CD4-positive, alpha-beta T cell (primary cell): ENCODE measurements at places on chromosomes 16 and 17.

- no peak for DNase-seq
Observed at GRCh38 chr16:28569021-28569420, 15.3 kb downstream of the SGF29 start.

DNA sequence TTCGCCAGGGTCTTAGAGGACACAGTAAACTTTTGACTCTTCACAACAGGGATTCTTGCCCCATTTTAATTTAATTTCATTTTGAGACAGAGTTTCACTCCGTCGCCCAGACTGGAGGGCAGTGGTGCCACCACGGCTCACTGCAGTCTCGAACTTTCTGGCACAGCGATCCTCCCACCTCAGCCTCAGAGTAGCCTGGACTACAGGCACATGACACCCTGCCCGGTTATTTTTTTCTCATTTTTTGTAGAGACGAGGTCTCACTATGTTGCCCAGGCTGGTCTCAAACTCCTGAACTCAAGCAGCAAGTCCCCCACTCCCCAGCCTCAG is 329 bp upstream of the NLE1 start:
- no peak for DNase-seq

DNA sequence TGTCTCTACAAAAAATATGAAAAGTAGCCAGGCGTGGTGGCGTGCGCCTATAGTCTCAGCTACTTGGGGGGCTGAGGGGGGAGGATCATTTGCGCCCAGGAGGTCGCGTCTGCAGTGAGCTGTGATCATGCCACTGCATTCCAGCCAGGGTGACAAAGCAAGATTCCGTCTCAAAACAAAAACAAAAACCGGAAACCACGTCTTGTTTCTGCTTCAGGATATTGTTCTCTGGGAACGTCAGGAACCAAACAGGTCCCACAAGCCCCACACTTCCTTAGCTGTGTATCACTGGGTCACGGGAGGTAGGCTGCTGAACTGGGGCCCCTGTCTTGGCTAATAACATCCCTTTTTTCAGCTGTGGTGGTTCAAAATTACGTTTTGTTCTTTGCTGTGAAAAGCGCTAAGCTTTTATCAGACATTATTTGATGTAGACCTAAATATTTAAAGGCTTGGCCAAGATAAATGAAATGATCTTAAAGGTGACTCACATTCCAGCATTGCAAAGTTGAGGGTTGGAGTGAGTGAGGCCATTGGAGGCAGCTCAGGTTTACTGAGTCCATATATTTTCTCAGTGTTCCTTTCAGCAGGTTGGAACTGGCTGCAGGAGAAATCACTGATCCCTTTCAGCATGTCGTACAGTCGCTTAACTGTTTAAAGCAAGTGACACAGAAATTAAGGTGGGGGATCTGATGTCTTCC is 16.4 kb upstream of the SEC14L1 start:
- DNase-seq = no peak

GRCh38 chr16:31260136-31260931 is 559 bp downstream of the ITGAM start:
- no peak for DNase-seq

DNA sequence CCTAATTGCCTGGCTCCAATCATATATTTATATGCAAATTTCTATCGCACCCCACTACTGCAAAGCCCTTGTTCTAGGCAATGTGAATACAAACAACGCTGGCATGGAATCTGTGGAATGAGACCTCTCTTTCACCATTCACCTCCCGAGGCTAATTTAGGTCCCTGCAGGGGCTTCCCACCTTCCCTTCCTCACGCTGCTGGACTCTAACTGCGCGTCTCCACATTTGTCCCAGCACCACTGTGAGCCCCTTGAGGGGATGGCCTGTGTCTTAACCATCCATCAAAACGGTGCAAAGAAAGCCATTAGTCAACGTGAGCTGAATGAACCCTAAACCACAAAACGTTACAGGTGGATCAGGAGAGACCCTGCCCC is 1.6 kb downstream of the TMEM114 start:
- DNase-seq = no peak

DNA sequence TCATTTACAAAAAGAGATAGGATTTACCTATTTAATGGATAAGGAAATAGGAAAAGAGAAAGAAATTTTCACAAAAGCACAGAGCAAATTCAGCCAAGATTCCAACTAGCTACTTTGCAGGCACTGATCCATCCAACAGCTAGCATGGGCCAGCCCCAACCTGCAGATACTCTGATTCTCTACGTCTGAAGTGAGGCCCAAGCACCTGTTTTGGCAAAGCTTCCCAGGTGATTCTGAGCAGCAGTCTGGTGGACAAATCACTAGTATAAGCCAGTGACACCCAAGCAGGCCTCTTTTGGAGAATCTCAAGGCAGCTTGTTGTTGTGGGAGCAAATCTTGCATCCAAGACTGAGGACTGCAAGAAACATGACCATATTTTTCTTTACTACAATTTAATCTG is 20.9 kb upstream of the CALB2 start:
- no peak for DNase-seq

DNA sequence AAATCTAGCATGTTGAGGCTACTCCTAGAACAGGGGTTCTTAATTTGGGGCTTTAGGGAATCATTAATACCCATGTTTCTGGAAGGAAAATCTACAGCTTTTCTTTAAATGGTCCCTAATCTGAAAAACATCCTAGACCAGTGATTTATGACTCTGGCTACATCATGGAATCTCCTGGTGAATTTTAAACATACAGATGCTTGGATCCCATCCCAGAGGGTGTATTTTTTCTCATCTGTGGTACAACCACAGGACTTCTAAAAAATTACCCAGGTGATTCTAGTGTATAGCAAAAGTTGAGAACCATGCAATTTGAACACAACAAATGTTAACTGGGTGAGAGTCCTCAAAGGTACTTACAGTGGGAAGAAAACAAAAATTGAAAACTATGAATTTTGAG is 41.5 kb downstream of the KANSL1 start:
- no peak for DNase-seq

- no peak for DNase-seq
Observed at GRCh38 chr16:75208861-75209505, 2.0 kb upstream of the CTRB2 start.

DNA sequence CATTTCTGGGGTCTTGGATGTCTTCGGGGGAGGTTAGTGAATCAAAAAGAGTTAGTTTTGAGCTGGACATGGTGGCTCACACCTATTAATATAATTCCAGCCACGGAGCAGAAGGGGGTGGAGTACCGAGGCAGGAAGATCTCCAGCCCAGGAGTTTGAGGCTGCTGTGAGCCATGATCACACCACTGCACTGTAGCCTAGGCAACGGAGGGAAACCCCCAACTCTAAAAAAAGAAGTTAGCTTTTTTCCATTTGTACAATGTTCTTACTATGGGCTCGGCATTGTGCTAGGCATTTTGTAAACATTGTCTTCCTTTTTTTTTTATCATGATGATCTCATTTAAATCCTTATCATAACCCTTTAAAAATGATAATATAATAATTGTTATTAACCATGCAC is 8.3 kb upstream of the SNF8 start:
- DNase-seq = no peak

DNA sequence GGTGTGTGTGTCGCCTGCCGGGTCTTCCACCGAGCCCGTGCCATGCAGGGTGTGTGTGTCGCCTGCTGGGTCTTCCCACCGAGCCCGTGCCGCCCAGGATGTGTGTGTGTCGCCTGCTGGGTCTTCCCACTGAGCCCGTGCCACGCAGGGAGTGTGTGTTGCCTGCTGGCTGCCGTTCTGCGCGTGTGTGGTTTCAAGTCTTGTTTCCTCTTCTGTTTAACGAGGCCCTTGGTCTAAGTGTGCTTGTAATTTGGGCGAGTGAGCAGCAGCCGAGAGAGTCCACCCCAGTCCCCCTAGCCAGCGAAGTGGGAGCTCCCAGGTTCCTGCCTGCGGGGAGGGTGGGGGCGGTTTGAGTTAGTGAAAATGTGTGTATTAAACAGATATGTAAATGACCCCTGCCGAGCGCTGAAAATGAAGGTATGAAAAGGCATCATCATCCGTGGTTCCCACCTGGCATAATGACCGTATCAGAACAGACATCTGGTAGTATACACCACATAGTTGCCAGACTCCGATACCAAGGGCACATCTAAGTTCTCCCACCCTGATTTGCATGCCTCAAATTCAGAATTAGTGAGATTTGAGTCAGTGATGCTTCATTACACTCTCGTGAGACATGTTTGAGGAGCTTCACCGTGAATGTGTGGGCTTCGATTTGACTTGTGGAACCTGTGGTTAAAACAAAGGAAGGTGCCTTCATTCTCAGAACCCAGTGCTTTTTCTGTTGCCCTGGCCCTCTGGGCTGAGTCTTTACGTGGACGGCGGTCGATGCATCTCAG is 114.5 kb upstream of the CHMP6 start:
- DNase-seq = no peak

DNA sequence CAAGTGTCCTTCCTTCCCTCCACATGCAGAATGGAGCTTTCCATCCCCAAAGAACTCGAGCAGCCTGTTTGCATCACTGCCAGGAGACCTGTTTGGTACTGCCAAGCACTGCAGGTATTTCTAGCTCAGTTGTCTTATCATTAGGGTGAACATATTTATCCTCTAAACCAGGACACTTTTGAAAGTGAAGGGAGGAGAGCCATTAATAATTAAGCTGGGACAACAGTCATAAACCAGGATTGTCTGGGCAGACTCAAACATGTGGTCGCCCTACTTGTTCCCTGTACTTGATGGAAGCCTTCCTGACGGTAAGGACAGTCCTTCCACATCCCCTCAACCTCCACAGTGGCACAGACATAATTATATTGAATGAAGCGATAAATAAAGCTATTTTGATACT is 67.4 kb downstream of the PRKCA start:
- no peak for DNase-seq

DNA sequence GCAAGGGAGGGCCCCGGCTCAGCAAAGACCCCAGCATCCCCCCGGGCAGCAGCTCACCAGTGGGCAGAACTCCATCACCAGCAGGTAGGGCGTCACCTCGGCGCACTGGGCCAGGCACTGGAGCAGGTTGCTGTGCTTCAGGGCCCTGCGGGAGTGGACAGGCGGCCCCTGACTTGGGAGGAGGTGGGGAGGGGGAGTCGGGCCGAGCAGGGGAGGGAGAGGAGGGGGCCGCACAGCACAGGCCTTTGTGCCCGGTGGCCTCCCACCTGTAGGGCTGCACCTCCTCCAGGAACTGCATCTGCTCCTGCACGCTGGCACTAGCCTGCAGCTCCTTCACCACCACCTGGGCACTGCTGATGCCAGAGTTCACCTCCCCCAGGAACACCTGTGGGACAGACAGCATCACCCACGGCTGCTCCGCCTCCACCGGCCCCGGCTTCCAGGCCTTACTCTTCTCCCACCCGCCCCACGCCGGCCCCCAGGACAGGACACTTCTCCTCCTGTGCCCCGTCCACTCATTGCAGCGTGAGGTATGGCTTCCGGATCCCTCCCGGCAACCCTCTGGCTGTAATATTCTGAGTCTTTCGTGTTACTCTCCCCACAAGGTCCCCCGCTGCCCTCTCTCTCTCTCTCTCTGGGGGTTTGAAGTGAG is 37.7 kb upstream of the PVALEF start:
- no peak for DNase-seq

DNA sequence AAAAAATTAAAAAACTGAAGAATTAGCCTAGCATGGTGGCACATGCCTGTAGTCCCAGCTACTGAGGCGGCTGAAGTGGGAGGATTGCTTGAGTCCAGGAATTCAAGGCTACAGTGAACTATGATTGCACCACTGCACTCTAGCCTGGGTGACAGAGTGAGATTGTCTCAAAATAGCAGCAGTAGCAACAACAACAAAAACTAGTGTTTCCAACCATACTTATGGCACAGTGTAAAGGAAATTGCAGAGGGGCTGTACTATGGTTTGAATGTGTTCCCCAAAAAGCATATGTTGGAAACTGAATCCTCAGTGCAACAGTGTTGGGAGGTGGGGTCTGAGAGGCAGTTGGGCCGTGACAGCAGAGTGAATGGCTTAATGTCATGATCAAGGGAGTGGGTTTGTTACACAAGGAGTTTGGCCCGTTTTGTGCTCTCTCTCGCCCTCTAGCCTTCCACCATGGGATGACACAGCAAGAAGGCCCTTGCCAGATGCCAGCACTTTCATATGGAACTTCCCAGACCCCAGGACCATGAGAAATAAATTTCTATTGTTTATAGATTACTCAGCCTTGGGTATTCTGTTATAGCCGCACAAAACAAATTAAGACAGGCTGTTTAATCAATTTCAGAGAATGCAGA is 70.0 kb downstream of the PGS1 start:
- DNase-seq = no peak

GRCh38 chr16:85548375-85548774 is 64.7 kb upstream of the GSE1 start:
- DNase-seq = no peak

- DNase-seq = no peak
Observed at GRCh38 chr17:2081564-2081963, 26.7 kb downstream of the HIC1 start.

GRCh38 chr17:47720754-47721533 is 12.1 kb upstream of the TBX21 start:
- peak; percentile 60 for DNase-seq

GRCh38 chr16:54359081-54359480 is 72.5 kb upstream of the IRX3 start:
- no peak for DNase-seq

DNA sequence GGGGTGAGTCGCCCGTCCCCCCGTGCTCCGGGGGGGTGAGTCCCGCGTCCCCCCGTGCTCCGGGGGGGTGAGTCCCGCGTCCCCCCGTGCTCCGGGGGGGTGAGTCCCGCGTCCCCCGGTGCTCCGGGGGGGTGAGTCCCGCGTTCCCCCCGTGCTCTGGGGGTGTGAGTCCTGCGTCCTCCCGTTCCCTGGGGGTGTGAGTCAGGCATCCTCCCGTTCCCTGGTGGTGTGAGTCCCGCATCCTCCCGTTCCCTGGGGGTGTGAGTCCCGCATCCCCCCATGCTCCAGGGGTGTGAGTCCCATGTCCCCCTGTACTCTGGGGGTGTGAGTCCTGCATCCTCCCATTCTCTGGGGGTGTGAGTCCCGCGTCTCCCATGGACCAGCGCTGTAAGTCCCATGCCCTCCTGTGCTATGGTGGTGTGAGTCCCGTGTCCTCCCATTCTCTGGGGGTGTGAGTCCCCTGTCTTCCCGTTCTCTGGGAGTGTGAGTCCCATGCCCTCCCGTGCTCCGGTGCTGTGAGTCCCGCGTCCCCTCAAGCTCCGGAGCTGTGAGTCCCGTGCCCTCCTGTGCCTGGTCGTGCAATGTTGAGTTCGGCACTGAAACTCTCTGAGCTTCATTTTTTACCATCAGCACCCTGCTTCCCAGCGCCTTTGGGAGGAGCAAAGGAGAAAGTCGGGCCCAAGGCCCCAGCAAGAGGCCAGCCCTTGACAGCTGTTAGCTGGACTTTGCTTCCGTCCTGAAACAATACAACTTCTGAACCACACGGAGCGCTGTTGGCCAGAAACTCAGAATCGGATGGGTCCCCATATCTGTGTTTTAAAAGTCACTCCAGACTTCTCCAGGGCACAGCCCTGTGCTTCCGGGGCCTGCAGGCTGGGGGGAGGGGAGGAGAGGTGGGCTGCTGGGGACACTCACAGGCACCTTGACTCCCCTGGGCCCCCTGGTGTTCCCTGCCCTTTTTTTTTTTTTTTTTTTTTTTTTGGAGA is 11.5 kb upstream of the ZC3H18 start:
- no peak for DNase-seq

- no peak for DNase-seq
Observed at GRCh38 chr16:70751593-70751992, 49.4 kb downstream of the VAC14 start.

GRCh38 chr17:32943647-32944191 is 15.8 kb downstream of the TMEM98 start:
- DNase-seq = no peak
